Activated naive CD8-positive, alpha-beta T cell treated with anti-CD3 and anti-CD28 coated beads, Interleukin-2, amount 10 ng/mL, durations not matched to agents 7 days and 5 days (primary cell): ENCODE measurements at places on chromosomes 16 and 17.
A peak's percentile ranks its signal among the peaks of the same experiment; 100 is the strongest.

DNA sequence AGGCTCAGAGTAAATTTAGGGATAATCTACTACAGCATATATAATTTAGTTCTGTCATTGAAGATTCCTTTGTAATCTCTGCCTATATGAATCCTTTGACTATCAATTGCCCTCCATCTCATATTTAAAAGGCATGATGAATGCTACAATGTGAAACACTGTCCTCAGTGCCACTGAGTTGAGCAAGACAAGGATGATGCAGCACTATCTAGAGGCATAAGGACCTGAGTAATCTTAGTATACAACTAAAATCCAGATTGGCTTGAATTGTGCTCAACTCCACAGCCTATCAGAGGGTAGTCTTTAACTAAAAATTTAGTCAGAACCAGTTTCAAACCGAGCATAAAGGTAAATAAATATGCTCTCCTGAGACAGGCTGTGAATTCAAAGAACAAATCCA is 11.6 kb upstream of the STRADA start:
- H3K27me3 ChIP-seq = no peaks in the 10 kb centered on the region
- peaks cover 11% of the 10 kb centered on the region for H3K4me1 ChIP-seq
- H3K36me3 ChIP-seq = peaks cover 24% of the 10 kb centered on the region
- H3K27ac ChIP-seq = no peak overlapping the region
- DNase-seq = no peak
- no peak overlapping the region for H3K4me3 ChIP-seq

- H3K36me3 ChIP-seq = no peaks in the 10 kb centered on the region
- no peak overlapping the region for H3K4me3 ChIP-seq
- no peak overlapping the region for H3K27ac ChIP-seq
- peaks cover 4% of the 10 kb centered on the region for H3K4me1 ChIP-seq
- no peak for DNase-seq
These were observed 1.6 kb upstream of the ASPA start for GRCh38 chr17:3474212-3474611.

GRCh38 chr17:63185420-63185819 is 219.4 kb downstream of the TANC2 start:
- H3K4me3 ChIP-seq = no peak overlapping the region
- no peaks in the 10 kb centered on the region for H3K36me3 ChIP-seq
- no peak for DNase-seq
- H3K27ac ChIP-seq = no peak overlapping the region
- H3K27me3 ChIP-seq = no peaks in the 10 kb centered on the region

DNA sequence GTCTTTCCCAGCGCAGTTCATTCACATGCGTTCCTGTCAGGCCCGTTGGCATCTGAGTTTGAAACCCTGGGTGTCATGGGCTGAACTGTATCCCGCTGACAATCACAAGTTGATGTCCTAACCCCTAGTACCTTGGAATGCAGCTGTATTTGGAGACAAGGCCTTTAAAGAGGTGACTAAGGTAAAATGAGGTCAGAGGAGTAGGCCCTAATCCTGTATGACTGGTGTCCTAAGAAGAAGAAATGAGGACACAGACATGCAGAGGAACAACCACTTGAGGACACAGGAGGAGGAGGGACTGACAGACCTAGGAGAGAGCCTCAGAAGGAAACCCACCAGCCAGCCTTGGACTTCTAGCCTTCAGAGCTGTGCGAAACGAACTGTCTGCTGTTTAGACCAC is 33.1 kb downstream of the TRPV2 start:
- DNase-seq = no peak
- H3K4me3 ChIP-seq = no peak overlapping the region
- peaks cover 13% of the 10 kb centered on the region for H3K36me3 ChIP-seq
- no peak overlapping the region for H3K27ac ChIP-seq
- peaks cover 14% of the 10 kb centered on the region for H3K4me1 ChIP-seq

DNA sequence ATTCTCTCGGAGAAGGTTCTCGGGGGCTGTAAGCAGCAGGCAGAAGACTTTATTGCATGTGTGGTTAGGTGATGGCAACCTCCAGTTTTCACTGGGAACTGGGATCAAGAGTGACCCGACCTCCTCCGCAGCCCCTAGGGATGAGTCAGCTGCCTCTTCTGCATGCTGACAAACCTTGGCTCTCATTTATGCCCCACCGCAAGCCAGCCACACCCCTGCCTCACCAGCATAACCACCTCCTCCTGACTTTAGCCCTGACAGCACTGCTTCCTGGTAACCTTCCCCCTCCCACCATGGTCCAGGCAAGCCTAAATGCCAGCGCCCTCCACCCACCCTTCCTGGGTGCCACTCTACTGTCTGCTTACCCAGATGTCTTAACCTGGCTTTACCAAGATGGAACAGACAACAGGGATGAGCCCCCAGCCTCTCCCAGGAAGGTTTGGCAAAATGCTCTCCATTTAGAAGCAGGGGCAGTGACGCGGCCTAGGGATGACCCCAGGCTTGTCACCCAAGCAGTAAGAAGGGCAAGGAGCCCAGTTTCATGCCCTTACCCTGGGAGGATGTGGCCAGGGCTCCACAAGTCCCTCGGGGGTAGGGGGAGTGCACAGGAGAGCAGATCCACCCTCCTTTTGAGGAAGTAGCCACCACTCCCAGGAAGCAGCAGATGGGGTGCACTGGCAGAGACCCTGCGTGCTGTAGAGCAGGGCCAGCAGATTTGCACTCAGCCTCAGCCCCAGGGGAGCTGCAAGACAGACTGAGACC is 73.5 kb downstream of the GOSR1 start:
- no peak overlapping the region for H3K27ac ChIP-seq
- H3K36me3 ChIP-seq = no peaks in the 10 kb centered on the region
- peaks cover 2% of the 10 kb centered on the region for H3K27me3 ChIP-seq
- DNase-seq = peak; percentile 28
- peaks cover 8% of the 10 kb centered on the region for H3K4me1 ChIP-seq

- no peaks in the 10 kb centered on the region for H3K36me3 ChIP-seq
- peaks cover 4% of the 10 kb centered on the region for H3K27me3 ChIP-seq
- H3K4me1 ChIP-seq = peaks cover 3% of the 10 kb centered on the region
These were observed 33.9 kb downstream of the MAP2K3 start for GRCh38 chr17:21318439-21318838.

GRCh38 chr17:49521471-49522356 is 26.6 kb downstream of the NGFR start:
- peaks cover under 1% of the 10 kb centered on the region for H3K27me3 ChIP-seq
- H3K27ac ChIP-seq = no peak overlapping the region
- DNase-seq = no peak

DNA sequence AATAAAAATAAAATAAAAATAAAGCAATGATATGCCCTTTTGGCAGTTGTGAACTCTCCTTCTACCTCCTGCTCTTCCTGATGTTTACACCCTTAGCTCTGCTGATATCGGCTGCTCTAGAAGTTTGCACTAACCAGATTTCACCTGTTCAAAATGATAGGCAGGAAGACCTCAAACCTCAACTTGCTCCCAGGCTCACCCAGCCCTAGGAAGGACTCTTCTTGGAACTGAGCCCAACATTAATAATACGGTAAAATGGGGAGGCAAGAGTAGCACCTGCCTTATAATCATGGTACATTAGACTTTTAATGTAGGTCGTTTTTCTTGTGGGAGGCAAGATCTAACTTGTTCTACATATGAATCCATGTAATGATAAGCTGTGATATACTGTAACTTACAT is 61.2 kb upstream of the MED13 start:
- no peak overlapping the region for H3K4me3 ChIP-seq
- DNase-seq = no peak
- H3K27ac ChIP-seq = peak overlapping the region; percentile 56
- peaks cover 27% of the 10 kb centered on the region for H3K27me3 ChIP-seq
- no peaks in the 10 kb centered on the region for H3K36me3 ChIP-seq

DNA sequence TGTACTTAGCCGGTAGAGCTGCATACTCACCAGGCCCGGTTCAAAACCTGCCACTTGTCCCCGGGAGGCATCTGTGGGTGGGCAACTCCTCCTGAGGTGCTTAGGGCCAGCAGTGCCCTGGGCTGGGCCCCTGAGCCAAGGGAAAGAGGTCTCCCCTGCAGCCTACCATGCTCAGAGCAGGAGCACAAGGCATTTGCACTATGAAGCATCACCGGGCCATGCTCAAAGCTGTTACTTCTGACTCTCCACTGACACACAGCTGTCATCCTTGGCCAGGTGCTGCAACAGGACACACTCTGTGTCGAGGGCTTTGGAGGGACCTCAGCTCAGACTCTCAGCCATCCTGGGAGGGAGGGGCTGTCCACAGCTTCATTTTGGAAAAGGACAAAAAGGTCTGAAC is 37.2 kb downstream of the SLC38A8 start:
- H3K27ac ChIP-seq = no peak overlapping the region
- no peaks in the 10 kb centered on the region for H3K36me3 ChIP-seq
- H3K27me3 ChIP-seq = no peaks in the 10 kb centered on the region
- no peak overlapping the region for H3K4me3 ChIP-seq
- no peaks in the 10 kb centered on the region for H3K4me1 ChIP-seq

DNA sequence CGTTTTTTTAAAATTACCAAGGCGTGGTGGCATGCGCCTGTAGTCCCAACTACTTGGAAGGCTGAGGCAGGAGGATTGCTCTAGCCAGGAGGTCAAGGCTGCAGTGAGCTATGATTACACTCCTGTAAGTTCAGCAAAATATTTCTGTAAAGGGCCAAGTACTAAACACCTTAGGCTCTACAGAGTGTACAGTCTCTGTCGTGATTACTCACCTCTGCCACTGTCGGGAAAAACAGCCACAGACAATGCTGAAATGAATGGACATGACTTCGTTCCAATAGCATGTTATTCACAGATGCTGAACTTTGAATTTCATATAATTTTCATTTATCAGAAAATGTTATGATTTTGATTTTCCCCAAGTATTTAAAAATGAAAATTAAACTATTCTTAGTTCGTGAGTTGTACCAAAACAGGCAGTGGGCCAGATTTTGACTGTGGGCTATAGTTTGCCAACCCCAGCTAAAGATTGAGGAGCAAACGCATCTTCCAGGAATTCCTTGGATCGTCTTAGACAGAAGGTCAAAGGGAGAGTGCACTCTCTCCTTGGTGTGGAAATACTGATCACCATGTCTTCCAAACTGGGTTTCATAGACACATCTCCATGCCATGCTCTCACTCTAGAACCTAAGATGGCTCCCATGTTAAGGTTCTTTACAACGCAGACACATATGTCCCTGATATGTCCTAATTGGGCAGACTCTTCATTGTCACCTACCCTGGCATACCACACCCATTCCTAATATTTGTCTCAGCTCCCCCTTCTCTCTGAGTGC is 89.5 kb downstream of the MARF1 start:
- H3K4me1 ChIP-seq = no peaks in the 10 kb centered on the region
- H3K4me3 ChIP-seq = no peak overlapping the region
- no peak for DNase-seq
- H3K27ac ChIP-seq = no peak overlapping the region
- no peaks in the 10 kb centered on the region for H3K27me3 ChIP-seq

- peak overlapping the region; percentile 94 for H3K4me3 ChIP-seq
- peak overlapping the region; percentile 97 for H3K27ac ChIP-seq
- DNase-seq = peak; percentile 43
- H3K4me1 ChIP-seq = peaks cover 35% of the 10 kb centered on the region
- H3K36me3 ChIP-seq = peaks cover 1% of the 10 kb centered on the region
These were observed 645 bp upstream of the GFOD2 start for GRCh38 chr16:67719778-67720144.

DNA sequence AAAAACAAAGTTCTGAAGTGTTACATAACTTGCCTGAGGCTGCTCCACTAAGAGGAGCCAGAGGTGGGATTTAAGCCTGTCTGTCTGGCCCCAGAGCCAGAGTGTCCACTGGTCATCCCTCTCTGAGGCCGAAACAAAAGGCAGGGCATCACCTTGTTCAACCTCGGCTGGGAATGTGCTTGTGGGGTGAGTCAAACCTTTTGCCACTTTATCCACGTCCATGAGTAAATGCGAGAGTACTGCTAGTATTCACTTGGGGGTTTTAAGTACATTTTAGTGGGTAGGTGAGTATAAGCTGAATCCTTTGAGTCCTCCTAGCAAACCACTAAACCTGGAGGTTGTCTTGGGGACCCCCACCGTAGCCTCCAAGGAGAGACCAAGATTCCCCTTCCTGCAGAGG is 103.5 kb downstream of the STX8 start:
- no peak overlapping the region for H3K27ac ChIP-seq
- no peak overlapping the region for H3K4me3 ChIP-seq
- peaks cover 18% of the 10 kb centered on the region for H3K36me3 ChIP-seq

DNA sequence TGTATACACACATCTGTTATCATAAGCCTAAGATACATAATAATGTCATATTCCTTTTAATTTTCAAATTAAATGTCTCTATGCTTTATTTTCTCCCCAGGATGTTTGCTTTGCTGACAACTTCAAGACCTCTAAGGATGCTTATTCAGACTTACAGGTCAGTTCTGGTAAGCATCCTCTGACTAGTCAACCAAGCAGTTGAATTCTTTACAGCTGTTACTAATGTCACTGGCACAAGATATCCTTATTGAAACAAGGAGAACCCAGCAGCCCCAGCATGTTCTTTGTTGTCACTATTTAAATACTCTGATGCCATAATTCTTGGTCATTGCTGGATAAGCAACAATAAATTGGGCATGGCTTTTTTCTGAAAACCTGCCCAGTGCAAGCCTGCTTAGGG is 232.3 kb upstream of the PMFBP1 start:
- DNase-seq = no peak
- no peak overlapping the region for H3K4me3 ChIP-seq
- H3K4me1 ChIP-seq = no peaks in the 10 kb centered on the region
- H3K27me3 ChIP-seq = no peaks in the 10 kb centered on the region
- no peaks in the 10 kb centered on the region for H3K36me3 ChIP-seq

DNA sequence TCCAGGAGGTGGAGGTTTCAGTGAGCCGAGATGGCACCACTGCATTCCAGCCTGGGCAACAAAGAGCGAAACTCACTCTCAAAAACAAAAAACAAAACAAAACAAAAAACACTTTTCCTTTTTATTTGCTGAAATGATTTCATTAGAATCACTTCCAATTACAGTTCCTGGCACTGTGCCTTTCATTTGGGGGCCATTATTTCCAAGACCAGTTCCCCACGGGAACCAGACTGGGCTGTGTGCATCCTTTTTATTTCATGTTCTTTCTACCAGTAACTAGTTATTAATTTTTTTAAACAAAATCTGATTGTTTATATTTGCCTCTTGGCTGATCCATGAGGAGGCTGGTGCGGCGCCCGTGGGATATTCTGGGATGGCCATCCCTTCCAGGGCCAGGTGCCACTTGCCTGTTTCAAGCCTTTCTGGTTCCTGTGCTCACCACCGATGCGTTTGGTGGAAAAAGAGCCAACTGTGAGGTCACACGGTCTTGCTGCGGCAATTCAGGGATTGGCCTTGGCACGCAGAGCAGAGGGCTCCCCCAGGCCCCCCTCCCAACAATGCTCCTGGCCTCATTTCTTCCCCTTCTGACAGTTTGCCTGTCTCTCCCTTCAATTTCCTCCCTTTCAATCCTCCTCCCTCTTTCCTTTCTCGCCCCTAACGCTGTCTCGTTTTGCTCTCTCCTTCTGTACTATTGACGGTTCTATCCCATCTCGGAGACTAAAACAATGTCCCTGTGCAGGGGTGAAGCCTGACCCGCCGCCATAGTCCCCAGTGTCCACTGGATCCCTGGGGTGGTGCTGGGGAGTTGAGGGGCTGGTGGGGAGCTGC is 13.4 kb downstream of the UBALD1 start:
- no peak overlapping the region for H3K4me3 ChIP-seq
- H3K27me3 ChIP-seq = peaks cover 8% of the 10 kb centered on the region
- no peaks in the 10 kb centered on the region for H3K36me3 ChIP-seq
- no peaks in the 10 kb centered on the region for H3K4me1 ChIP-seq
- H3K27ac ChIP-seq = no peak overlapping the region

- H3K27ac ChIP-seq = peak overlapping the region; percentile 83
- H3K4me1 ChIP-seq = peaks cover 12% of the 10 kb centered on the region
- no peak for DNase-seq
- peak overlapping the region; percentile 82 for H3K4me3 ChIP-seq
- no peaks in the 10 kb centered on the region for H3K27me3 ChIP-seq
These were observed 684 bp upstream of the NUDT16L1 start for GRCh38 chr16:4692460-4693295.
